ENCODE measurements at places on chromosomes 7 and 10.
A peak's percentile ranks its signal among the peaks of the same experiment; 100 is the strongest.

DNA sequence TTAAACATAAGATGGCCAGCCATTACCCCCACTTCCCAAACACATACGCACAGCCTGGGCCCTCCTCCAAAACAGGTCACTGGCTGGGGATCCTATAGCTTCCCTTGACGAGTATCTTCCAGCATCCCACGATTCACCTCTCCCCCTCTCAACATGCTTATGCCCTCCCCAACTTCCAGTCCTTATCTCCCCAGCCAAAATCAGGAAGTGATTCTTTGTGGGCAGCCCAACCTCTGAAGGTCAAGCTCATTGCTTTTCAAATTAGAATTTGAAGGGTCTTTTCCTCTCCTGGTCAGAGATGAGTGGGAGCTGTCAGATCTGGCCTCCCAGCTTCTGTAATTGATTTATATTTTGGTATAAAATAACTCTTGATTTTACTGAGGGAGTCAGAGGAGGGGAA is 133.6 kb downstream of the ATXN7L1 start:
- no peak for DNase-seq

DNA sequence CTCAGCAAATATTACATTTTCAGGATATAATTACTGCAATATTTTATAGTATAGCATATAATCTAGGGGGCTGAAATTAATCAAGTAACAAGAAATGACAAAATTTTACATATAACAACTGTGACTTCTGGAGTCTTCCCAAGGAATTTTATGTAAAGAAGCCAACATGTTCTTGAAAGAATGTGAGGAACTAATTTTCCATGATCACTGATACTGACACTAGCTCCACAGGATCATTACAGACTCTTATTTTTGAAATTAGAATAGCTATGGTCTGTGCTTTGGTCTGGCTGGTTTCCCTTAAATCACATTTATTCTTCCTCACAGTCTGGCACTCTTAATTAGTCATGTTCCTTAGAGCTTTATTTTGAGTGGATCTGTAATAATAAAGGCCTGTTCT is 267.7 kb upstream of the SEMA3A start:
- no peak for DNase-seq

- no peak for DNase-seq
Observed at GRCh38 chr7:134690016-134690415, 43.4 kb downstream of the BPGM start.

GRCh38 chr7:39130274-39130673 is 152.6 kb downstream of the POU6F2 start:
- no peak for DNase-seq

DNA sequence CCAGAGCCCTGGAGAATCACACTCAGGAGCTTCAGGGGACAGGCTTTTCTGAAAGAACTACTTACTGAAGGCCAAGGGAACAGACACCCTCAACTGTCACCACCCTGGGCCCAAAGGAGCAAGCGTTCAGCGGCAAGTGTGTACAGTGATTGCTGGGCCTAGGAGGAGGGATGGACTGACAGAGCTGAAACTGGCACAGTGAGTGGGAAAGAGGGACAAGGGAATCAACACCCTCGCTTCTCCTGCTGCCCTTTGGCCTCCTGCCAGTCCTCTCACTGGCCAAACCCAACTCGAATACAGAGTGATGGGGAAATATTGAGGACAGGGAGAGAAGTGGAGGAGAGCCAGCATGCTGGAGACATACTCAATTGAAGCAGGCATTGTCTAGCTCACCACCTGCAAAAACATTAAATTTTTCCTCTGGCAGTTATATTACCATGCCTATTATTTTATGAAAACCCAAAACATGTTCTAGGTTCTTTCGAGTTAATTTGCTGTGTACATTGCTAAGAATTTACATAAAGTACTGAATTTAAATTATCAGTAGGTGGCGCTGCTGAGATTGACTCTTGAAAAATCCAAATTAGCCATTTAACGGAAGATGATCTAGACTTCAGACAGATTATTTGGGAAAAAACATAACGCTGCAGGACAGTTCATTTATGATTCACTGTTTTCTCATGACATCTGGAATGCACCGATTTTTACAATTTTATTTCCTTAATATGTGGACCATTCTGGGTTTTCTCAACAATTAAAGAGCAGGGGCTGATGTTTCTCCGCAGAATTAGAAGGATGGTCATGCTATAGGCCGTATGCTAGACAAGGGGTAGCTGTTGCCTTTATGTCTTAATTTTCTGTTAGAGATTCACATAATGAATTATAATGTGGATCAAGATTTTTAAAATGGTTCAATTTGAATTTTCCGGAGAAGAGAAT is 14.7 kb upstream of the TMEM236 start:
- peak; percentile 30 for DNase-seq

GRCh38 chr7:99792967-99793366 is 9.0 kb upstream of the CYP3A4 start:
- no peak for DNase-seq

DNA sequence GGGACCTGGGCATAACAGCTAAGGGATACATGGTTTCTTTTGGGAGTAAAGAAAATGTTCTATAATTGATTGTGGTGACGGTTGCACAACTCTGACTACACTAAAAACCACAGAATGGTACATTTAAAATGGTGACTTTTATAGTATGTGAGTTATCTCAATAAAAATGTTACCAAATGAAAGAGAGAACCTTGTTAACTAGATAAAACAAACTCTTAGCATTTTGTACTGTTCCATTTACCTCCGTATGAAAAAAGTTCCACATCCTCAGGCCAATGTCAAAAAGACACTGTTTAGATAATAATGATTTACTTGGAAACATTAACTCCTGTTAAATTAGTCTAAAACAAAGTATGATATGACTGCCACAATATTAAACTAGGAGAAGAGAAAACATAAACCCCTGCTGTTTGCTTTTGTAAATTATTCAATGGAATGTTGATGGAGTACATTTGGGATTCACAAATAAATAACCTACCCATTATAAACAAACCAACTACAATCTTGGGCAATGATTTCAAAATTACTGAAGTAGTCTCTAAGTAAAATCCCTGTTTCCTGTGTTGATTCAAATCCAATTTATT is 60.7 kb downstream of the SMURF1 start:
- DNase-seq = no peak

- DNase-seq = no peak
Observed at GRCh38 chr10:110824152-110824441, 47.6 kb upstream of the PDCD4 start.

DNA sequence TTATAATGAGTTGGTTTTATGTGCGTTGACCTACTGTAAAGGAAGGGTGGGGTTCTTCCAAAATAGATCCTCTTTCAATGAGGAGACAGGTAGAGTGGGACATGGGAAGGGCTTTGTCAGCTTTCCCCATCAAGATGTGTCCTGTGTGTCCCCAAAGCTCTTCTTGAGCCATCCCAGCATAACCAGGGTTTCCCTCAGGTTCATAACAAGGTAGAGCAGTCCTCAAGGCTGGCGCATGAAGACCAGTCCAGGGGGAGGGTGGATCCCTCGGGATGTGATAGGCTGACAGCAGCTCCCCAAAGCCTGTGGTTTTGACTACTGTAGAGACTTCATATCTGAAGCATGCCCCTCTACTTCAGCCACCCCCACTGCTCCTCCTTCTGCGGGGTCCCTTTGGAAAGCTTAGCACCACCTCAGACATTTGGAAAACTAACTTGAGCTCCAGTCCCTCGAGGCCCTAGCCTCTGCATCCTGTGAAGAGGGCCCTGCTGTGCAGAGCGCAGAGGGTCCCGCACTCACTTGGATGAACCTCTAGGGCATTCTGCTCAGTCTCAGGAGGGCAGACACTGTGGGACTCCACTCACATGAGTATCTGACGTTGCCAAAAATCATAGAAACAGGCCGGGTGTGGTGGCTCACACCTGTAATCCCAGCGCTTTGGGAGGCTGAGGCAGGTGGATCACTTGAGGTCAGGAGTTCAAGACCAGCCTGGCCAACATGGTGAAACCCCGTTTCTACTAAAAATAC is 1.1 kb upstream of the GIMAP8 start:
- peak; percentile 12 for DNase-seq

DNA sequence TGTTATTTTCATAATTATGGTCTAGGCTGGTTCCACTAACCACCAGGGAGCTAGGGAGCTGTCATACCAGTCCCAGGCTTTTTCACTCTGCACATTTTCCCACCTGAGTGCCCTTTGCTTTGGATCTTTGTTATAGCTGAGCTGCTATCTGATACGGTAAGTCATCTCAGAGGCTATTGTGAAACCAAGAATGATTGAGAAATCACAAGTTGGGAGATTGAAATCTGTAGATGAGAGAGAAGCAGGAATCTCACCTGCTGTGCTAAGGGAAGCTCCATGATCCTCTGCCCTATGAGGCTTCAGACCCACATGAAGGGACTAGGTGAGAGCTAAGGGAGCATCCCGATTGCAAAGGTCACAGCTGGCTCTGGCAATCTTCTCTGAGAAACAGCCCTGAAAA is 307.8 kb downstream of the REEP3 start:
- DNase-seq = no peak

DNA sequence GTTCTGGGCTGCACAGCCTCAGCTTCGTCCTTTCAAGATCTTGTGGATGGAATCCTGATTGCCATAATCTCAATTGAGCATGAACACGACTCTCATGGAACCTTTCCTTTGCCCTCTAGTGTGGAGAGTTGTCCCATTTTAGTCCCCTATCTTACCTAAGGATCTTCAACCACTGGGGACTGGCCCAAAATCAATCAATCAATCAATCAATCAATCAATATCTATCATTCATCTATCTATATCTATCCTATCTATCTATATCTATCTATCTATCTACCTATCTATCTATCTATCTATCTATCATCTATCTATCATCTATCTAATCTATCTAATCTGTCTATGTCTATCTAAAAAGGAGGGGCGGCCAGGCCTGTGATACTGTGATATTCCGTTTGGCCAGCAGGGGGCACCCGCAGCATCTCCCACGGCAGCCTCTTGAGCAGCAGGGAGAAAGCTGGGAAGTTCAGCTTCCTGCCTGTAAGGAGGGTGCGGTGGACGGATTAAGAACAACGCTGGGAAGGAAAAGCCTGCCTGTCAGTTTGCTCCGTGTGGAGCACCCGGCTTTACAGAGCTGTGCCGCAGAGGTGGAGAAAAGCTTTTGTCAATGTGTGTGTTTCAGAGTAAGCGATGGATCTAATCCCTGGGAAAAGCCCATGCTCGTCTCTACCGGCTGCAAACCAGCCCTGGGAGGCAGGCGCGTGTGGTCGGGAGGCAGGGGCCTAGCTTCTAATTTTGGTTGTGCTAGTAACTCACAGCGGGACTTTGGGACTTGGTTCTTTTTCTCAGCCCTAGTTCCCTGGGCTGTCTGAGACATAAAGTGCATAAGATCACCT is 124.9 kb downstream of the SH2D4B start:
- peak; percentile 65 for DNase-seq

GRCh38 chr7:37730501-37730900 is 46.9 kb downstream of the GPR141 start:
- no peak for DNase-seq

GRCh38 chr7:114959931-114960330 is 38.0 kb downstream of the MDFIC start:
- peak; percentile 40 for DNase-seq

- no peak for DNase-seq
Observed at GRCh38 chr7:91787931-91788330, 92.6 kb downstream of the MTERF1 start.

- no peak for DNase-seq
Observed at GRCh38 chr7:3301449-3301731, 338 bp downstream of the SDK1 start.

DNA sequence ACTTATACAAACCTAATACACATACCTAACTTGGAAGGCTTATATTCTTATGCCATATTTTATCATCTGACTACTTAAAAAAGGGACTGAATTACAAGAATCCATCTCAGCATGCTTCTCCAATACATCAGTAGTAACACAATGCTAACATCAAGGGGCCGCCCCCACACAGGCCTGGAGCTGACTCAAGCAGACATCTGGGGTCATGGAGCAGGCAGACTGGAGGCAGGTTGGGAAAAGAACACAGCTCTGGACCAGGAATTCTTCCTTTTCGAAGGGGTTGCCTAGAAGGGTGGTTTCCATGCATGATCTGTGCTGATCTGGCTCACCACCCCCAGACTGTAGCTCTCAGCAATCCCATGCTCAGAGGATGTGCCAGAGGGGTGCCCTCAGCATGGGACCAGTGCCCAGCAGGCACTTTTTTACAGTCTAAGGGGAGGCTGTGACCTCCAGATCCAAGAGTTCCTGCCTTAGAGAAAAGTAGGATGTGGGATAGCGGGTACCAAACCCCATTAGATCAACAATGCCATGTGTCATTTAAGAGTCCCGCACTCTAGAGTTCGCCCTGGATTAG is 26.1 kb upstream of the DUSP5 start:
- DNase-seq = no peak

GRCh38 chr7:99290980-99291607 is 18.5 kb downstream of the MYH16 start:
- DNase-seq = no peak

- DNase-seq = peak; percentile 52
Observed at GRCh38 chr7:66877577-66878300, 43.3 kb upstream of the TMEM248 start.

DNA sequence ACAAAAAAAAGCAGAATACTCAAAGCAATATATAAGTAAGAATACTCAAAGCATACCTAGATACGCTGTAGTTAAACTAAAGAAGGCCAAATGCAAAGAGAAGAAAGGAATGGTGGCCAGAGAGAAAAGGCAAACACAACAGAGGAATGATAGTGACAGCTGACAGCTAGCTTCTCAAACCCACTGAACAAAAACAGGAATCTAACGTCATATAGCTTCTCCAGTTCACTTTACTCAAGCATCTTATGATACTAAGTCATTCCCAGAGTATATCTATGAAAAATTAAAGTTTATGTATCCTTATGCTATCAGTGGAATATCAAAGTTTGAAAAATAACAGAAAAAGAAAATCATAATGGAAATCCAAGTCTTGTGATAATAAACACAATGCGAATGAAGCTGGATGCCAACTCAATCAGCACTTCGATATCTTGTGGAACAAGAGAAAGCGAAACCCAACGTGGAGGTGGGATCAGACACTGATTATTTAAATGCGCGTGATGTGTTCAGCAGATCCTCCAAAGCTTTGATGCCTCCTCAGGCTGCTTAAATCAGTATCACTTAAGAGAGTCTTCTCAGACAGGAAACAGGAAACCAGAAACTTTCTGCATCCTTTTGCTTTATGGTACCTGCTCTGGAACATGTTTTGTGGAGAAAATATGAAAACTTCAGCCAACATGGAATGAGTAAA is 102.8 kb downstream of the PIP4K2A start:
- peak; percentile 84 for DNase-seq

DNA sequence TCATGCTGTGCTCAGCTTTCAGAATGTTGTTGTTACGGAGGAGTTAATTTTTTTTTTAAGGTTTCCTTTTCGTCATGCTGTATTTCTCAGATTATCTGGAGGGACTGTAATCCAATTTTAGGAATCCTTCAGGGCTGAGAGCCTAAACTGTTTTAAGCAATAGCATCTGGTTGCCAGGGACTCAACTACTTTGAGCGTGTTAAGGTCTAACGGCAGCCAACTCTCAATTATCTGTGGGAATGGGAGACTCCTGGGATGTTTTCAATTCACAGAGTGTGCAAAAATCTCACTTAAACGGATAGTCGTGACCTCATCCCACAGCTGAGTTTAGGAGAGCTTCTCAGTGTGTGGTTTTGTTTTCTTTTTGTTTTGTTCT is 291.7 kb downstream of the AUTS2 start:
- DNase-seq = no peak

Measured in activated CD4-positive, alpha-beta T cell treated with anti-CD3 and anti-CD28 coated beads, Interleukin-2, amount 50 U/mL, for 16 hours (primary cell).